T47D (cell line): ENCODE measurements at places on chromosomes 2 and 18.

GRCh38 chr2:191740016-191740419 lies 62.1 kb downstream of the NABP1 start:
- DNase-seq, result no peak

DNA sequence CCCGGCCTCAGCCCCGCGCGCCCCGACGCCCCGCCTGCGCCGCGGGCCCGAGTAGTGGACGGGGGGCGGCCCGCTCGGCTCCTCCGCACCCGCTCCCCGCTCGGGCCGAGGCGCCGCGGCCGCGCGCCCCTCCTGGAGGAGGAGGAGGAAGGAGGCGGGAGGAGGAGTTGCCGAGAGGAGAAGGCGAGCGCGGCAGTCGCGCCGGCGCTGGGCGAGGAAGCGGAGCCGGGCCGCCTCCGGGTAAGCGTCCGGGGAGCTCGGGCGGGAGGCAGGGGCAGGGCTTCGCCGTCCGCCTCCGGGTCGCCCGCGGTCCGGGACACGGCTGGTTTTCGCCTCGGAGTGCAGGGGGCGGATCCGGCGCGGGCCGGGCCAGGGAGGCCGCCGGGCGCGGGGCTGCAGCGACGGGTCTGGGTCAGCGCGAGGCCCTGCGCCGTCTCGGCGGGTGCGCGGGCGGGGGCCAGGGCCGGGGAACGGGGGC lies at the start of gene SOCS6:
Gene SOCS6 (plus strand): TSS at position 195 of the 478 bp plus-strand sequence. CDS start 35,624 bp downstream, outside the sequence.
- peak; percentile 69 for DNase-seq

- no peak for DNase-seq
These were observed 53.9 kb downstream of the MYO7B start for GRCh38 chr2:127589358-127589757.

GRCh38 chr2:136130511-136130910 lies 12.6 kb upstream of the CXCR4 start:
- DNase-seq, result no peak

DNA sequence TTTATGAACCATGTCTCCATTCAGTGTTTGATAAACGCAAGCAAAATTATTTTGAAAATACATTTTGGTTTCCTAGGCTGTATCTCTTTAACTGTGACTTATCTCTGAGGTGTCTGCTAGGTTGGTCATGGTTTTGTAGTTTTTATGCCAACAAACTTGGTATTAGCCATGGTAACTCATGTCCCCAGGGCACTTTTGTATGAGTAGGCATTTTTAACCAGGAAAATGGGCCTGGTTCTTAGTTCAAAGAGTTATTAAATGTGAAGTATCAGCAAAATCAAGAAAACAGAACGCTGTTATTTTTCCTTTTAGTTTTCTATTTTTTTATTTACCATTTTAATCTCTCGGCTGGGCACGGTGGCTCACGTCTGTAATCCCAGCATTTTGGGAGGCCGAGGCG lies 179.3 kb upstream of the LHCGR start:
- no peak for DNase-seq

GRCh38 chr18:79790996-79791972 lies 6.5 kb upstream of the KCNG2 start:
- DNase-seq, result peak; percentile 23

GRCh38 chr18:49725809-49726674 lies 87.3 kb downstream of the ACAA2 start:
- no peak for DNase-seq

DNA sequence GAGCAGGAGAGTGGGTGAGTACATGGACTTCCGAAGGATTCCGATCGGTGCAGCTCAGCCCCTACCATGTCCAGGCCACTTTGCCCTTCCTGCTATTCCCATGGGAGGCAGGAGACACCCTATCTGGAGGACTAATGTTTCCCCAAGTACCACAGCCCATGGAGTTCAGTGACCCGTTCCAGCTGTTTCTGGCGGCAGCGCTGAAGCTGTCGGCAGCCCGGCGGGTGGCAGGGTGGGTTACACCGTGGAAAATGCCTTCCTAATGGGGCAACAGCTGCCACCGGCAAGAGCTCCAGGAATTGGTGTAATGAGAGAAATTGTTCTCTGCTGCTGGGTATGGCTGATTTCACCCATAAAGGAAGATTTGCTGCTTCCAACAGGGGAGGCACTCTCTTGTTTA lies 98.3 kb downstream of the MYCN start:
- no peak for DNase-seq

GRCh38 chr2:9108210-9108967 lies 98.2 kb upstream of the ASAP2 start:
- no peak for DNase-seq

GRCh38 chr18:79384151-79384807 lies 11.5 kb upstream of the NFATC1 start:
- no peak for DNase-seq
